NCI-H1105 treated with DMSO at 0.1 percent for 48 hours (cell line): ENCODE measurements at places on chromosomes 3 and 15.

- no peak for DNase-seq
These were observed 800.8 kb downstream of the TUSC7 start for GRCh38 chr3:117510396-117510795.

- peak; percentile 35 for DNase-seq
These were observed 159.6 kb downstream of the RORA start for GRCh38 chr15:61069394-61070075.

- DNase-seq: no peak
These were observed 217.9 kb downstream of the SATB1 start for GRCh38 chr3:18207226-18207625.

GRCh38 chr15:52528564-52529340 lies at the start of gene MYO5A:
Gene MYO5A, minus strand, starts transcription at chr15:52528880. Its CDS starts 74 bp downstream, at chr15:52528806.
- DNase-seq: peak; percentile 63
